ENCODE measurements at places on chromosomes 7 and 10.
A peak's percentile ranks its signal among the peaks of the same experiment; 100 is the strongest.

DNA sequence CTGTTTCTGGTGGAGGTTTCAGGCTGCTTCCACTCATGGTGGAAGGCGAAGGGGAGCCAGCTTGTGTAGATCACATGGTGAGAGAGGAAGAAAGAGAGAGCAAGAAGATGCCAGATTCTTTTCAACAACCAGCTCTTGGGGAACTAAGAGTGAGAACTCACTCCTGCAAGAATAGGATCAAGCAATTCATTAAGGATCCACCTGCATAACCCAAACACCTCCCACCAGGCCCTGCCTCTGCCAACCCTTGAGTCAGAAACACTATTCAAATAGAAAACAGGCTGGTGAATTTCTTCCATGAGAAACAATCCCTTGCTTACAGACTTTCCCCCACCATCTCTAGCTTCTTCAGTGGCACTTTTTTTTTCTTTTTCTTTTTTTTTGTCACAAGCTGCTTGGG, 317.2 kb downstream of the GPR158 start:
- H3K36me3 ChIP-seq = no peaks in the 10 kb centered on the region
- H3K27ac ChIP-seq = no peak overlapping the region
- H3K27me3 ChIP-seq = no peaks in the 10 kb centered on the region
- no peak overlapping the region for H3K4me3 ChIP-seq
- no peaks in the 10 kb centered on the region for H3K4me1 ChIP-seq

DNA sequence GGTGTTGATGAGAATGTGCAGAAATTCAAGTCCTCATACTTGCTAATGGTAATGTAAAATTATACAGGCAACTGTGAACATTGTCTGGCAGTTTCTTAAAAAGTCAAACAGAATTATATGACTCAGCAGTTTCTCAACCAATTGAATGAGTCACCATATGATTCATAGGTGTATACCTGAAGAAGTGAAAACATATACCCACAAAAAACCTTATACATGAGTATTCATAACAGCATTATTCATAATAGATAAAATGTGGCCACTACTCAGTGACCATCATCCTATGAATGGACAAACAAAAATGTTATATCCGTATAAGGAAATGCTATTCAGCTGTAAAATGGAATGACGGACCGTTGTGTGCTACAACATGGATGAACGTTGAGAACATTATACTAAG, 253.5 kb downstream of the MALRD1 start:
- no peaks in the 10 kb centered on the region for H3K36me3 ChIP-seq
- H3K4me1 ChIP-seq = no peaks in the 10 kb centered on the region
- H3K4me3 ChIP-seq = no peak overlapping the region
- no peak for DNase-seq

- no peak overlapping the region for H3K4me3 ChIP-seq
- no peaks in the 10 kb centered on the region for H3K4me1 ChIP-seq
- no peak overlapping the region for H3K27ac ChIP-seq
- no peak for DNase-seq
- no peaks in the 10 kb centered on the region for H3K27me3 ChIP-seq
Observed at GRCh38 chr10:28788762-28789161, 111.4 kb downstream of the BAMBI start.

DNA sequence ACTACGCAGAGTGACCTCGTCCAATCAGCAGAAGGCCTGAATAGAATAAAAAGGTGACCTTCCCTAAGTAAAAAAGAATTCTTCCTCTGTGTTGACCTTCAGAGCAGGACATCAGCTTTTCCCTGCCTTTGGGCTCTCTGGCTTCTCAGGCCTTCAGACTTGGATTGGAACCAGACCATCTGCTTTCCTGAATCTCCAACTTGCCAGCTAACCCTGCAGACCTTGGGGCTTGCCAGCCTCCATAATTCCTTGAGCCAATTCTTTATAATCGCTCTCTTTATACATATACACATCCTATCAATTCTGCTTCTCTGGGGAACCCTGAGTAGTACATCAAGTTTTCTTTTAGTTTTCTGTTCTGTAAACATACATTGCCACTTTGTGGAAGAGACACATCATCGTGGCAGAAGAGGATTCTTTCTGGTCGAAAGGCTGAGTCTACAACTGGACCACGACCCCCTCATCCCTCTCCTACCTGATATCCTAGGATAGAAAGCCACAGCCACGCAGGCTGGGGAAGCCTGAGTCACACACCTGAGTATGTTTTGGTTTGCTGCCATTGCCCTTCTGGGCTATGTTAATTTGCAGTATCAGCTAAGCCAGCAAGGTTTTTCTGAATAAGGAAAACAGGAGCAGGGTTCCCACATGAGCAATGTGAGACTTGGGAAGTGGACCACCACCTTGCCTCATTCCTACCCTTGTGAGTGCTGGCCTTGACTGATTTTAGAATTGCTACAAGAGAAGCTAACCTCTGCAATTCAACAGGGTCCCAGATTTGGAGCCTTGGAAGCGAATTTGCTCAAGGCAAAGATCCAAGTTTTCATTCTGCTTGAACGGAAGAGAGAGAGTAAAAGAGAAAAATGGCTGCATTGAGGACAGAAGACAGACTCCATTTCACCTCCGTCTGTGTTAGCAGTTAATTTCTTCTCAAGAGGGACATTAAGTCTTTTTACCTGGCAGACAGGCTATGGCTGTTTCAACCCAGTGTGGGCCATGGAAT, 445.2 kb upstream of the FZD8 start:
- H3K27ac ChIP-seq = no peak overlapping the region
- H3K27me3 ChIP-seq = no peaks in the 10 kb centered on the region
- no peak for DNase-seq
- no peaks in the 10 kb centered on the region for H3K36me3 ChIP-seq
- H3K4me1 ChIP-seq = no peaks in the 10 kb centered on the region

GRCh38 chr10:119384127-119384526, 158.4 kb downstream of the RGS10 start:
- DNase-seq = no peak
- no peaks in the 10 kb centered on the region for H3K4me1 ChIP-seq
- H3K36me3 ChIP-seq = peaks cover 30% of the 10 kb centered on the region
- no peak overlapping the region for H3K4me3 ChIP-seq

- no peak overlapping the region for H3K27ac ChIP-seq
- DNase-seq = no peak
- no peaks in the 10 kb centered on the region for H3K36me3 ChIP-seq
Observed at GRCh38 chr10:11149807-11150141, 132.1 kb downstream of the CELF2 start.

- no peaks in the 10 kb centered on the region for H3K36me3 ChIP-seq
- no peaks in the 10 kb centered on the region for H3K27me3 ChIP-seq
- H3K4me1 ChIP-seq = no peaks in the 10 kb centered on the region
Observed at GRCh38 chr7:64618785-64619456, 47.0 kb upstream of the ZNF107 start.

GRCh38 chr10:74371696-74372095, 220.7 kb downstream of the ADK start:
- H3K27ac ChIP-seq = no peak overlapping the region
- no peaks in the 10 kb centered on the region for H3K27me3 ChIP-seq
- no peak overlapping the region for H3K4me3 ChIP-seq
- H3K4me1 ChIP-seq = no peaks in the 10 kb centered on the region

DNA sequence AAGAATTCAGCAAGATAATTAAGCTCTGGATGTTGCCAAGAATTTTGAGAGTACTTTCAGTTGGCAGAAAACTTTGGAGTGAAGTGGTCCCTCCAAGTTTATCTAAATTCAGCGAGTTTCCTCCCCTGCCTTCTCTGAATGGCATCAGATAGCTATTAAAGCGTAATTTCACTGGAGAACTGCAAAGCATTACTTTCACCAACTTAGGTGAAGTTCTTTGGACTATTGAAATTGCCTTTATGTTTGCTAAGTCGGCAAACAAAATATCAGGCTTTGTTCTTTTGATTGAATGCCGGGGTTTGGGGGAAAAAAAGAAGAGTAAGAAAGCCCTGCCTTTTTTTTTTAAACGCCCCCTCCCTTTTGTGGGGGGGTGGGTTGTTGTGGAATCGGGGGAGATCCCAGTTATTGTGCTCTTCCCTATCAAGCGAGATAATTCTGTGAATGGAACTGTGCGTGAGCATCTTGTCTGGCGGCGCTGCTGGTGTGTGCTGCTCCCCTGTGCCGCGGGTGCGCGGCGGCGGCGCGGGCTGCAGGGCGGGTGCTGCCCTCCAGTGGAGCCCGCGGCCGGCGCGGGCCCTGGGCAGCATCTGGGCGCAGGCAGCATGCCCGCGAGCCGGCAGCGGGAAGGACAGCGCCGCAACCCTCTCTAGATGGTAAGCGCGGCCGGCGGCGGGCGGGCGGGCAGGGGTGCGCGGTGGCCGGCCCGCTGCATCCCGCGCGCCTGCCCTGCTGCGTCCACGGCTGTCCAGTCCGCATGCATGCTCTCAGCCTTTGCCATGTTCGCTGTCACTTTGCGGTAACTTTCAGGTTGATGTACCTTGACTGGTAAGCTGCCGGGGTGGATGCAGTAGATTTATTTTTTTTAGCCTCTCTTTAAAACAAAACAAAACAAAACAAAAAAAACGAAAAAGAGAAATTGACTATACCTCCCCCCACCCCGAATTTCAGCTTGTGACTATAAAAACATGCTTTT, 176.5 kb downstream of the TCF7L2 start:
- peaks cover 67% of the 10 kb centered on the region for H3K4me1 ChIP-seq
- H3K4me3 ChIP-seq = peak overlapping the region; percentile 38
- H3K27me3 ChIP-seq = no peaks in the 10 kb centered on the region
- no peaks in the 10 kb centered on the region for H3K36me3 ChIP-seq
- peak overlapping the region; percentile 60 for H3K27ac ChIP-seq
- DNase-seq = peak; percentile 75

DNA sequence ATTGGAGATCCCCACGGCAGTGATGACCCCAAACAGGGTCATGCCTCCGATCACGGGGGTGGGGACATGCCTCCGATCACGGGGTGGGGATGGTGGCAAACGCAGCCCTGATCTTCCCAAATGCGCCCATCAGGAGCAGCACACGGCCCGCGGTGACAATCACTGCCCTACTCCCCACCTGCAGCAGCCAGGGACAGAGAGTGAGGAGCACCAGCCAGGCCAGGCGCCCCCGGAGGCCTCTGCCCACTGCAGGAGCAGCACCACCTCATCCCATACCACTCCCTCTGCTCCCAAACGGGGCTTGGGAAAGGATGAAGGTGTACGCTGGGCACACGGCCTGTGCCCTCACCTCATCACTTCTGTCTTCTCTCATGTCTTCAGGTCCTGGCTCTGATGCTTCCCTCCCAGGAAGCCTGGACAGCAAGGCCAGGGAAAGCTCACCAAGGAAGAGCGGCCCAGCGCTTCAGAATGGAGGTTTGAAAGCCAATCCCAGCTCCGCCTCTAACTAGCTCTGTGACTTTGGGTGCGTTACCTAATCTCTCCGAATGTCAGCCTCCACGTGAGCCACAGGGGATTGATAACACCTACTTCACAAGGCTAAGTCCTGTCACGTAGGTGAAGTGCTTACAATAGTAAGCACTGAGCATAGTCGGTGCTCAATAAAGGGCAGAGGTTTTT, 37.1 kb downstream of the STRA8 start:
- no peaks in the 10 kb centered on the region for H3K36me3 ChIP-seq
- DNase-seq = peak; percentile 37
- peaks cover 13% of the 10 kb centered on the region for H3K27me3 ChIP-seq
- no peak overlapping the region for H3K27ac ChIP-seq
- H3K4me1 ChIP-seq = no peaks in the 10 kb centered on the region
- no peak overlapping the region for H3K4me3 ChIP-seq

- H3K4me3 ChIP-seq = no peak overlapping the region
- no peak for DNase-seq
- peak overlapping the region; percentile 85 for H3K27ac ChIP-seq
- no peaks in the 10 kb centered on the region for H3K27me3 ChIP-seq
Observed at GRCh38 chr7:130903358-130903974, 169.5 kb upstream of the KLF14 start.

DNA sequence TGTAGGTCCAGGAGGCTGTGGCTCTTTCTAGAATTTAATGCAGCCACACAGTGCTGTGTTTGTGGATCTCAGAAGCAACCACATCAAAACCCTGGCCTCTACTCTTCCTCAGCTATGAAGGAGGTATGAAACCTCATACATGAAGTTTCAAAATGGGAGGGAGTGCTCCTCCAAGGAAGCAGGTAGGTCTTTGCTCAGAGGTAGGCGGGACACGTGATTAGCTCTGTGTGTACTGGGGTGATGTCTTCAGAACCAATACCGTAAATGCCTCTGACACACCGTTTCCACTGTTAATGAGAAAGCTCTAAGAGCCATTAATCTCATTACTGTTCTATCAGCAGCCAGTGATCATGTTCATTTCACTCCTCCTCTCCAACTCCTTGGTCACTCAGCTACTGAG, 126.1 kb downstream of the PLXNA4 start:
- DNase-seq = no peak
- no peak overlapping the region for H3K27ac ChIP-seq
- no peak overlapping the region for H3K4me3 ChIP-seq
- no peaks in the 10 kb centered on the region for H3K27me3 ChIP-seq

GRCh38 chr7:19621740-19622139, 87.1 kb downstream of the POLR1F start:
- DNase-seq = no peak
- H3K4me1 ChIP-seq = no peaks in the 10 kb centered on the region
- H3K4me3 ChIP-seq = no peak overlapping the region
- no peak overlapping the region for H3K27ac ChIP-seq
- H3K36me3 ChIP-seq = no peaks in the 10 kb centered on the region
- no peaks in the 10 kb centered on the region for H3K27me3 ChIP-seq

- H3K4me3 ChIP-seq = peak within 1 kb of the TSS; percentile 73
- H3K27me3 ChIP-seq = no peaks in the 10 kb centered on the region
- peak within 1 kb of the TSS; percentile 96 for H3K27ac ChIP-seq
- peaks cover 31% of the 10 kb centered on the region for H3K36me3 ChIP-seq
- DNase-seq = peak; percentile 96
Observed at GRCh38 chr7:135170274-135170997, at the start of gene CYREN. TSS of gene CYREN (minus strand) at chr7:135170707. CDS start at chr7:135168922, 1,785 bp downstream.

DNA sequence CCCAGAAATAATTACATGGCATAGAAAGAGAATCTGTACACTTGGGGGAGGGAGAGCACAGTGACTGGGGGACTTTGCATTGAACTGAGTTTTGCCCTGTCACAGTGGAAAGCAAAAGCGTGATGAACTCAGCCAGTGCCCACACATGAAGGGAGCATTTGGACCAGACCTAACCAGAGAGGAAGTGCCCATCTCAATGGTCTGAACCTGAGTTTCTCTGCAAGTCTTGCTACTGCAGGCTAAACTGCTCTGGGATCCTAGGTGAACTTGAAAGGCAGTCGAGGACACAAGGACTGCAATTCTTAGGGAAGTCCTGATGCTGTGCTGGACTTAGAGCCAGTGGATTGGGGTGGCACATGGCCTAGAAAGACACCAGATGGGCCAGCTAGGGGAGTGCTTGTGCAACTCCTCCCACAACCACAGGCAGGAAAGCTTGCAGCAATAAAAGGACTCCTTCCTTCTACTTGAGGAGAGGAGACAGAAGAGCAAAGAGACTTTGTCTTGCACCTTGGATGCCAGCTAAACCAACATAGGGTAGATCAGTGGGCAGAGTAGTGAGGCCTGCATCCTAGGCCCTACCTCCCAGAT, 259.0 kb downstream of the GRM8 start:
- no peak overlapping the region for H3K4me3 ChIP-seq
- DNase-seq = no peak
- no peaks in the 10 kb centered on the region for H3K36me3 ChIP-seq
- no peaks in the 10 kb centered on the region for H3K4me1 ChIP-seq

- peak overlapping the region; percentile 62 for H3K4me3 ChIP-seq
- no peaks in the 10 kb centered on the region for H3K27me3 ChIP-seq
- peak overlapping the region; percentile 97 for H3K27ac ChIP-seq
- no peak for DNase-seq
- H3K36me3 ChIP-seq = peaks cover 17% of the 10 kb centered on the region
Observed at GRCh38 chr10:104256335-104256961, 1.8 kb downstream of the GSTO1 start.
